ENCODE measurements at places on chromosomes 7 and 10.

- DNase-seq: no peak
These were observed 29.8 kb upstream of the GNA12 start for GRCh38 chr7:2873686-2874551.

GRCh38 chr10:79940431-79940830 is 8.5 kb downstream of the SFTPD start:
- DNase-seq: no peak

GRCh38 chr7:15757041-15758000 is 70.8 kb upstream of the MEOX2 start:
- DNase-seq: no peak

DNA sequence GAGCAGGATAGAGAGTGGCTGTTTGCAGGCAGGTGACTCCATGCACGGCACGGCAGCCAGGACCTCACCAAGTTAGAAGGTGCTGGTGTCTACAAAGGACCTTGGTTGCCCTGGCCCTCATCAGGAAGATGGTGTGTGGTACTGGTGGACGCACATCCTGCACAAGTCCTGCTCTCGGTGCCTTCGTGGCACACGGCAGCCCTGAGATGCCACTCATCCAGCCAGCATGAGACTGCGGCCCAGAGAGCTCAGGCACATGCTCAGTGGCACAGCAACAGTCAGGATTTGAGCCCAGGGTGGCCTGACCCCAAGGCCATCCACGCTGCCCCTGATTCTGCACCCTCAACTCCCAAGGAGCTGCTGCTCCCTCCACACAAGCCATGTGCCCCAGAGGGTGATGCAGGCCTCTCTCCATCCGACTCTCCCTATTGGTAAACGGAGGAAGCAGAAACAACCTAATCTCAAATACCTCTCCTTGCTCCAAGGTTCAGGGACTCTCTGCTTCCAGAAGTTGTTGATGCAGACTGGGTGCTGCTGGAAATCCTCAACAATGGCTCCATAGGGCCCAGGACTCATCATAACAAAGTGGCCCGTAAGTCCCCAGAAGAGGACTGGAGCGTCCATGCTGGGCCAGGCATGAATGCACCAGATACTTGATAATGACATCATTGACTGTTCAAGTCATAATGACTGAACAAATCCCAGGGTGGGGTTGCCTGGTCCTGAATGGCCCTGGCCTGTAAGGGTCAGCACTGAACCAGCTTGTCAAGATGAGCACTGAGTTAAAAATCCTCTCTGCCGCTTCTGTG is 93.6 kb downstream of the ARHGAP22 start:
- no peak for DNase-seq
